ENCODE measurements at places on chromosomes 4 and X.

DNA sequence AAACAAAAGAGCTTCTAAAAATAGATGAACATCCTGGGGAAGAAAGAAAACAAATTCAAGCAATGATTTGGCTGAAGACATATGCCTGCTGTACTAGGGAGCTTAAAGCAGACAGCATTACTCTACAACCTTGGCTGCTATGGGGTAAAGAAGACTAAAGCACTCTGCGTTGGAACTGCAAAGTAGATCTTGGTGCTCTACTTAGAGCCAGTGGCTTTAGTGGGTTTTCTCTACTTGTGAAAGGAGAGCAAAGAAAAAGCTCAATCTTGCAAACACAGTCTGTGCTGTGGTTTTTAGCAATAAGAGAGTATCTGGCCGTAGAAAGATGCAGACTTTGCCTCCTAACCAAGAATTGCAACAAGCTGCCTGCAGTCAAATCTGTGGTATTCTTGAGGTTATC lies 334.7 kb upstream of the NDST3 start:
- DNase-seq = no peak

GRCh38 chr4:89301003-89301402 lies 6.6 kb downstream of the GPRIN3 start:
- no peak for DNase-seq

DNA sequence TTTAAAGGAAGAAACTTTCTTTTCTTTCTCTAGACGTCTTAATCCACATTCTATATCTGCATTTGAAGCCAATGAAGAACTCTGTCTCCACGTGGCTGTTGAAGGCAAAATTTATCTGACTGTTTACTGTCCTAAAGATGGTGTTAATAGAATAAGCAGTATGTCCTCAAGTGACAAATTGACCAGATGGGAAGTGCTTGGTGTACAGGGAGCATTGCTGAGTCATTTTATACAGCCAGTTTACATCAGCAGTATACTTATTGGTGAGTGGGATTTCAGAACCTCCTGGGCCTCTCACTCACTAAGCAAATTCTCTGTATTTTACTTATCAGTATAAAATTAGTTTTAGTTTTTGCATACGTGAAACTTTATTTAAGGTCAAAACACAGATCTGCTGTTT lies 33.7 kb downstream of the ADAD1 start:
- DNase-seq = no peak

DNA sequence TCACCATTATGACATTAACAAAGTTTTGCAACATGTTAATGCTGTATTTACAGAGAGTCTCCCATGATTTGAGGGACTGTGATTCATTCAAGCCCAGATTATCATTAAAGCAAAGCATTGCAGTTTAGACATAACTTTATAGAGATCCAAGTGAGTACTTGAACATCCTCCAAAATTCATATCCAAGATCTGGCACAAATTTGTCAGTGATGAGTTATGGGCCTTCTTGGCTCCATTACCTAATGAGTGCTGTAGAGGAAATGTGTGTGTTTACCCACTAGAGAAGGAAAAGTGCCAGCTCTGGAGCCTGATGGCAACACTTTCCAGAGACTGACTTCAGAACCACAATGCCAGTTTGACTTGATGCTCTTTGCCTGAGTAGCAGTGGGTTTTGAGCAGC lies 432.3 kb downstream of the GALNTL6 start:
- no peak for DNase-seq

- DNase-seq = no peak
Measured at GRCh38 chr4:93842601-93843252, 14.2 kb downstream of the ATOH1 start.

GRCh38 chr4:182752158-182752910 lies 164.9 kb downstream of the DCTD start:
- no peak for DNase-seq
